Epithelial cell of alveolus of lung (primary cell): ENCODE measurements at places on chromosomes 3 and 15. TPM values are rescaled to one million over a fixed set of nuclear protein-coding genes. Genes with fewer than 3 reads are reported as not detected.

Gene CHRM5
- not detected in 2 replicates for total RNA-seq

Gene KBTBD13
- 0.13 TPM in 1 of 2 replicates, not detected in the other for total RNA-seq

Gene DNAH12
- total RNA-seq = under 0.01 TPM in 1 of 2 replicates, not detected in the other

Gene CD200R1
- total RNA-seq = 0.13 TPM in 1 of 2 replicates, not detected in the other
